ENCODE measurements at places on chromosomes 4 and X. TPM values are rescaled to one million over a fixed set of nuclear protein-coding genes. Genes with fewer than 3 reads are reported as not detected.

The ZNF711 gene
- under 0.01 TPM for total RNA-seq

The FMR1 gene
- total RNA-seq: 34.8 TPM

The LUZP4 gene
- total RNA-seq: not detected

The ZNF275 gene
- total RNA-seq: 8.1 TPM

The CT83 gene
- not detected for total RNA-seq

The CCKAR gene
- 25.2 TPM for total RNA-seq
